ENCODE measurements at places on chromosomes 12 and 14.

DNA sequence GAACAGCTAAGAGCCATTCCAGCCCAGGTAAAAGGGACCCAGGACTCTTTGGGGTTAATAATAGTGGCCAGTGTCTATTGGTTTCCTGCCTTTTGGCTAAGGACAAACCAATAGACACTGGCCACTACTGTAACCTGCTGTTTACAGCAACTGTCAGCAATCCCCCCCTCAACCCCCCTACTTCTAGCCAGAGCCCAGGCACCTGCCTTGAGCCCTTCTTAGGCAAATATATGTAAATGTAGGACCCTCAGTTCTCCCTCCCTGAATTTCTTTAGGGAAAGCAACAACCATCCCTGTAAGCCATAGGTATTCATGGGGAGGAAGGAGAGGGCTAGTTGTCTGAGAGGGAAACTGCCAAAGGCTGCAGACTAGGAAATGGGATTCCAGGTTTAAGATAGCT lies 22.3 kb downstream of the HOXC4 start:
- DNase-seq = no peak

DNA sequence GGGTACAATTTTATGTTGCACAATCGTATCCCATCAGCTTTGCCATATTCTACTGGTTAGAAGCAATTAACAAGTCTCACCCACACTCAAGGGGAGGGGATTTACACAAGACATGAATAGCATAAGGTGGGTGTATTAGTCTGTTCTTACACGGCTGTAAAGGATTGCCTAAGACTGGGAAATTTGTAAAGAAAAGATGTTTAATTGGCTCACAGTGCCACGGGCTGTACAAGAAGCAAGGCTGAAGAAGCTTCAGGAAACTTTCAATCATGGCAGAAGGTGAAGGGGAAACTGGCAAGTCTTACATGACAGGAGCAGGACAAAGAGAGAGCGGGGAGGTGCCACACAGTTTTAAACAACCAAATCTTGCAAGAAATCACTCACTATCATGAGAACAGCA lies 231.8 kb upstream of the AMIGO2 start:
- DNase-seq = no peak

DNA sequence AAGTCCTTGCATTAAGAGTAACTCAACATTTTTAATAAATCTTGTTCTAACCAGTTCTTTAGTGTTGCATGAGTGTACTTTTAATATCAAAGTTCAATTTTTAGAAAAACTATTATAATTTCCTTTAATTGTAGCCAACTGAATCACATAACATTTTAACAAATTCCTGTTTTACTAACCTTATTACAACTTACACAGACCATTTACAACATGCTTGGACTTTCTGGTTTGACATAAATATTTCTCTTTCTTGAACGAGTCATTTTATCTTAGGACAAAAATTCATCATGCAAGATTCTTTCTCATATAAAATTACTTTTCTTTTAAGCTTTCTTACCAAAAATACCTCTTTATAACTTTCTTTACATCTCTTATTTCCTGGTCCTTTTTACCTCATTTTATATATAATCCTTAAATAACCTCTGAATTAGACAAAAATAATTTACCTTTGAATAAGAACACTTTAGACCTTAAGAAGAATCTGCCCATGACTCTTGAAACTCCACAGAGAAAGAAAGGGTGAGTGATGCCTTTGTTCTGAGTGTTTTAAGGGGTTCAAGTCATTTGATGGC lies 3.9 kb downstream of the SLCO1A2 start:
- DNase-seq = no peak

- no peak for DNase-seq
These were observed 37.6 kb upstream of the SMOC1 start for GRCh38 chr14:69841656-69842055.

DNA sequence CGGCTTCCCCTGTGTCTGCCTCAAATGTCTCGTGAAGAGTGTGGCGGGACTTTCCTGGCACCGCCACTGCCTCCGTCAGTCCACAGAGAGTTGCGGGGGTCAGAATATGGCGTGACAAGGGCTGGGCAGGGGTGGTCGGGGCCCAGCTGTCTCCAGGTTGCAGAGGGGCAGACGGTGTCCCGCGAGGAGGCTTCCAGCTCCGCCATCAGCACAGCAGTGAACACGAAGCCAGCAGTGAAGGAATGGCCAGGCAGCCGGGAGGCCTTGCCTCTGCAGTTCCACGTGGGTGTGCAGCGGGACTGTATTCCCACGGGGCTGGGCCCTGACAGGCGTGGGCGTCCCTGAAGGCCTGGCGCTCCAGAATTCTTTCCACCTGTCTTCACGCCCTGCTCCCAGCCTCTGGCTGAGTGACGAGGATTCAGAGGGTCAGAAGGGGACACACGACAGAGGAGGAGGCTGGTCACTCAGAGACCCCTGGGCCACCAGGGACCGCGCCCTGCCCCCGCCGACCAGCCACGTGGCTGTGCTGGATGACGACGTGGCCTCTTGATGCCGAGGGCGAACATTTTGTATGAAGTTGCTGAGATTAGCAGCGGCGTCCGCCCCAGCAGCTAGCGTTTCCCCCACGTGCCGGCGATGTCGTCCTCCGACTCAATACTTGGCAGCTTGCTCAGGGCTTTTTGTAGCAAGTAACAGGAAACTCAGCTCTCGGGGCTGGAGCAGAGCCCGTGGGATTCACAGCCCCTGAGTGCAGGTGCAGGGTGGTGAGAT lies 25.0 kb upstream of the GALNT9 start:
- no peak for DNase-seq

GRCh38 chr12:31288381-31288780 lies 37.6 kb downstream of the SINHCAF start:
- DNase-seq = no peak

DNA sequence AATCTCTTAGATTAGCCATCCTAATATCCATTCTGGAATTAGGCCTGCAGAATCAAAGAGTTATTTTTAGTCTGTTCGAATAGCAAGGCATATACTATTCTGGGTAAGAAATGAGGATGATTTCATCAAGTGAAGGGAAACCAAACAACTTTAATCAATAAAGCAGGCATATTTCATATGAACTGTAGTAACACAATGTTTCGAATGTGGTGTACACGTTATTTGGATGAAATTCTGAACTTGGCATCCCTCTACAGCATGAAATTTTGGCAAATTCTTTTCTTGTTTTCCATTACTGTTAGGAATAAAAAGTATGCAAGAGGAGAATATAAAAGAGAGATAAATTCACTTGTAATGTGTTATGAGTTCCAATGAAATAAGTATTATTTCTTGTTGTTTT lies 1233.3 kb upstream of the SEL1L start:
- no peak for DNase-seq

DNA sequence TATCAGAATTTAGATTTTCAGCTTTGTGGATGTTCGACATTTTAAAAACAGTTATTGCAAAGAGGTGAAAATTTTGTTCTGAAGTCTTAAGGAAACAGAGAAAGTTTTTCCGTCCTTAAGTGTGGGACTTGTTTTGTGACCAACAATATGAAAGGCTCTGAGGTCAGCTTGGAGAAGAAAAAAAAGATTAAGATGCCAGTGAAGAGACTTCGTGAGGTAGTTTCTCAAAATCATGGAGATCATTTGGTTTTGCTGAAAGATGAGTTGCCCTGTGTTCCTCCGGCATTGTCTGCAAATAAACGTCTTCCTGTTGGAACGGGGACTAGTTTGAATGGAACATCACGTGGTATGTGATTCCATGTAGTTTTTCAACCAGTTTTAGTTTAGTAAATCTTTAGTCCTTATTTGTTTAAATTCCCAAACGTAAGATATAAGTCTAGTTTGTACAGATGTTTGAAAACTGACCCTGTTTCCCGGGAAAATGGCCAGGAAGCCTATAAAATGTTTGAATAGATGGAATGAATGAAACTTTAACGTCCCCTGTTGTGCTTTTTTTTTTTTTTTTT lies 682 bp downstream of the KIAA0586 start:
- peak; percentile 7 for DNase-seq

- no peak for DNase-seq
These were observed 211.5 kb upstream of the CPNE8 start for GRCh38 chr12:39116861-39117260.

DNA sequence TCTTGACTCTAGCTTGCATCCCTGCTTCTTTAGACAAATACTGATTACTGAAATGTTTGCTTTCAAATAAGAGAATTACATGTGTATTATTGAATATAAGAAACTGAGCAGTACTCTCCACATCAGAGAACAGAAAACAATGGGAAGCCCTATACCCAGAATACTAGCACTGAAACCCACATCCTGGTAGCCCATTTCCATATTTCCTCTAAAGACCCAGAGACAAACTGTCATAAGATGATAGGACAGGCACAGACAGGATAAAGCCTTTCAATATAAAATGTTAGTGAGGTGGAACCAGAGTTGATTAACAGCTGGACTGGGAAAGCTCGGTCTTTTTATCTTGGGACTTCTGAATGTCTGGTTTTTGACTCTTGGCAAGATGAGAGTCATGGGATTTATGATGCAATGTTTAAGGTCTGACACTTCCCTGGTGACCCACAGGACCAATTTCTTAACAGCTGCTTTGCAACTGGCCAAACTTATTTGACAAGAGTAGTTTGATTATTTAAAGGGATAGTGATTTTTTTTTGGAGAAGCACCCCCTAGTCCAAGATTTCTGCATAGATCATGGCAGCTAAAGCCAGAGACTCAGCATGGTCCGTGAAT lies 166.9 kb upstream of the ATXN7L3B start:
- no peak for DNase-seq

DNA sequence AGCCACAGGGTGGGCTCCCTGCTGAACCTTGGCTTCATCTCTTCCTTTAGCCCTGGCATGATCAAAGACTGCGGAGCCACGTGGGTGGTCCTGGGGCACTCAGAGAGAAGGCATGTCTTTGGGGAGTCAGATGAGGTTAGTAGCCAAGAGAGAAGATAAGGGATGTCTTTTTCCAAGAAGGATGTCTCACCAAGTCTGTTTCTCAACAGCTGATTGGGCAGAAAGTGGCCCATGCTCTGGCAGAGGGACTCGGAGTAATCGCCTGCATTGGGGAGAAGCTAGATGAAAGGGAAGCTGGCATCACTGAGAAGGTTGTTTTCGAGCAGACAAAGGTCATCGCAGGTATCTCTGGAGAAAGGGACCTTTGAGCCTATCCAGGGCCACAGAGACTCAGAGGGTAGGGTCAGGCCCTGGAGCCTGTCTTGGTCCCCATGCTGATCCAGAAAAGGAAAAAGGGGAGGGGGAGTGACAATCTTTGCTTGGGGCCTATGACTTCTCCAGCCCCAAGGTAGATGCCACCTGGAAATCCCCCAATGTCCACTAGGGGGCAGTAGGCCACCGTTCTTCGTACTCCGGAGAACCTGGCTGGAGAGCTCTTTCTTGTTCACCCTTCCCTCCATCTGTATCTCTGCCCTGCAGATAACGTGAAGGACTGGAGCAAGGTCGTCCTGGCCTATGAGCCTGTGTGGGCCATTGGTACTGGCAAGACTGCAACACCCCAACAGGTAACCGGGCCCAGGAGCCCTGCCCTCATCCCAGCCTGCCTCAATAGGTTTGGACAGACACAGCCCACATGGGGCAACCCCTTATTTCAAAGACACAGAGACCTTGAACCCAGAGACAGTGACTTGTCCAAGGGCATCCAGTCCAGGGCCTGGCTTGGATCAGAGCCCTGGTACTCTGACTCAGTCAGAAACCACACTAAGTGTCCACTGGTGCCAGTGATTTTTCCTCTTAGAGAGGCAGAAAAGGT lies 2.0 kb downstream of the TPI1 start:
- peak; percentile 8 for DNase-seq

- DNase-seq = no peak
These were observed 37.3 kb upstream of the RCOR1 start for GRCh38 chr14:102554821-102555819.

GRCh38 chr14:73428353-73428824 lies 30.0 kb downstream of the NUMB start:
- no peak for DNase-seq

DNA sequence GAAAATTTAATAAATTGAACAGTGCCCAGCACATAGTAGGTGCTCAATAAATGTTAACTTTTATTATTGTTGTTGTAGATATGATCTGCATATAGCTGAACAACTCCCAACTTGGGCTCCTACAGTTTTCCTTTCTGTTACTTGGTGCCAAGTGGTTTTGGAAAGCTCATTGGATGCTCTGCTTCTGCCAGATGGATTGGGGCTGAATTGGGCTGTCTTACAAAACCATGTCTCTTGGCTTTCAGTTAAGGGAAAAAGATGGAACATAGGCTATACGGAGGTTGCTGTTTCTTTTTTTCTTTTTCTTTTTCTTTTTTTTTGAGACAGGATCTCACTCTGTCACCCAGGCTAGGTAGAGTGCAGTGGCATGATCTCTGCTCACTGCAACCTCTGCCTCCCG lies 140.7 kb upstream of the PWP1 start:
- DNase-seq = no peak

DNA sequence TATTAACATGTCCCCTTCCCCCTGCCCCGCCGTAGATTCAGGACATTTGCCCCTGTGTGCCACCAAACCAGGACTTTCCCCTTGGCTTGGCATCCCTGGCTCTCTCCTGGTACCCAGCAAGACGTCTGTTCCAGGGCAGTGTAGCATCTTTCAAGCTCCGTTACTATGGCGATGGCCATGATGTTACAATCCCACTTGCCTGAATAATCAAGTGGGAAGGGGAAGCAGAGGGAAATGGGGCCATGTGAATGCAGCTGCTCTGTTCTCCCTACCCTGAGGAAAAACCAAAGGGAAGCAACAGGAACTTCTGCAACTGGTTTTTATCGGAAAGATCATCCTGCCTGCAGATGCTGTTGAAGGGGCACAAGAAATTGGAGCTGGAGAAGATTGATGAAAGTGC lies 28.9 kb downstream of the HRK start:
- DNase-seq = no peak

GRCh38 chr14:75915045-75915444 lies 66.8 kb downstream of the TGFB3 start:
- no peak for DNase-seq

DNA sequence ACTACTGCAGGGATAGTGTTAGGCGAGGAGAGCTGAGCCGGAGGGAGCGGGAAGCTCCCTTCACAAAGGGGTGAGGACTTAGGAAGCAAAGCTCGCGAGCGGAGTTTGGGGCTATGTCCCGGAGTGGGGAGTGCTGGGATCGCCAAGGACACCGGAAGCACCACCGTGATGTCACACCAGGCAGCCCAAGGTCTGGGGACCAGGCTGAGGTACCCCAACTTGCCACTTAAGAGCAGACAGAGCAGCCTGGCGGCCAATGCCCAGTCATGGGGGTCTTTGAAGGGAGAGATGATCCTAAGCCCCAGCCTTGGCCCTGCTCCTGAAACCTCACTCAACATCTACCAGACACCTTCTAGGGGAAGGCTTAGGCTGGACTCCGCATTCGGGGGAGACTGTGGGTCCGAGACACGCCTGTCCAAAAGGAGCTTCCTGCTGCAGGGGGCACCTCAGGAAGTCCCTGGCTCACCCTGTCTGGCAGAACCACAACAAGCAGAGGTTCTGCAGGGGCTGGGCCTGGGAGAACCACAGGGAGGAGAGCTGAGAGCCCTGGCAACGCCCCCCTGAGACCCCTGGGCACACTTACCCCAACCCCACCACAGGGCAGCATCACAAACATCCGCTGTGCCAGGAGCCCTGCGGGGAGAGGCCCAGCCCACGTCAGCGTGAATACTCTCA lies 17.8 kb downstream of the SLC48A1 start:
- no peak for DNase-seq

GRCh38 chr12:106113824-106114446 lies 24.8 kb downstream of the NUAK1 start:
- no peak for DNase-seq

- DNase-seq = peak; percentile 57
These were observed 39.7 kb upstream of the STAB2 start for GRCh38 chr12:103547376-103547775.

- no peak for DNase-seq
These were observed 131.9 kb upstream of the DDHD1 start for GRCh38 chr14:53285064-53285463.
